HT1080 (cell line): ENCODE measurements at places on chromosomes 1 and 21. TPM values are rescaled to one million over a fixed set of nuclear protein-coding genes. Genes with fewer than 3 reads are reported as not detected.

The CDC14A gene
- total RNA-seq: 1.8 and 2.4 TPM in 2 replicates

The TNFRSF4 gene
- total RNA-seq: 0.88 TPM in 1 of 2 replicates, not detected in the other

The MMP23B gene
- total RNA-seq: not detected in 2 replicates

The PLEKHN1 gene
- 2.5 and 3.3 TPM in 2 replicates for total RNA-seq

The CCDC27 gene
- not detected in 2 replicates for total RNA-seq
